AG10803 (cell line): ENCODE measurements at places on chromosomes 16 and 17.
A peak's percentile ranks its signal among the peaks of the same experiment; 100 is the strongest.

DNA sequence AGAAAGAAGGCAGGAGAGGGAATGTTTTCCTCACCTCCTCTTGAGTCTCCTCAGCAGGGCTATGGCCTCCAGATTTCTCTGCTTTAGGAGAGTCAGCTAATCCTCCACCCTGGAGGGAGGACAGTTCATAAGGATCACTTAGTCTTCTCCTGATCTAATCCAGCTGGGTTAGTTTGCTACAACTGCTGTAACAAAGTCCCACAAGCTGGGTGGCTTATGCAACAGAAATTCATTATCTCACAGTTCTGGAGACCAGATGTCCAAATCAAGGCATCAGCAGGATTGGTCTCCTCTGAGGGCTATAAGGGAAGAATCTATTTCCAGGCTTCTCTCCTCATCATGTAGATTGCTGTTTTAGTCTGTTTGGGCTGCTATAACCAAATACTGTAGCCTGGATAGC lies 40.6 kb upstream of the XYLT1 start:
- DNase-seq, result peak; percentile 96

GRCh38 chr17:78010759-78011158 lies 52.3 kb downstream of the TNRC6C start:
- no peak for DNase-seq

DNA sequence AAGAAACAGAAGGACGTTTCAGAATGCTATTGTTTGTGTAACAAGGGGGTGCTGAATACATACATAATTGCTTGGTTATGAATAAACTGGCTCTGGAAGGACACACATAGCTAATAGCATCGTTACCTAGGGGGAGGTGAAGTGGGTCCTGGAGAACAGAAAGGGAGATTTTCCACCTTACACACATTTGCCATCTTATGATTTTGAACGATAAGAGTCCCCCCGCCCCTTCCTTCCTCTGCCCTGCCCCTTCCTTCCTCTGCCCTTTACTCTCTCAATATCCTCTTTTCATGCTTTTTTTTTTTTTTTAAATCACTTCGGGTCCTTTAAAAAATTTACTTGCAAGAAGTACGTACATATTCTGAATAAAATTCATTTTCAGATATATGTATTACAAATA lies 902 bp upstream of the DHRS7B start:
- no peak for DNase-seq

GRCh38 chr17:46159686-46160085 lies 33.5 kb downstream of the KANSL1 start:
- peak; percentile 72 for DNase-seq

GRCh38 chr16:2474877-2475412 lies at the start of gene TBC1D24:
TBC1D24 (plus strand) TSS chr16:2475127; CDS start chr16:2496149, 21,022 bp downstream.
- peak; percentile 73 for DNase-seq

GRCh38 chr16:8962393-8963009 lies 1.2 kb downstream of the USP7 start:
- DNase-seq, result no peak

GRCh38 chr17:45718791-45719190 lies 65.3 kb upstream of the CRHR1 start:
- DNase-seq, result no peak

GRCh38 chr17:41615454-41615853 lies 2.9 kb upstream of the KRT16 start:
- DNase-seq, result no peak

- no peak for DNase-seq
Measured at GRCh38 chr17:50316016-50316587, 29.8 kb upstream of the XYLT2 start.

DNA sequence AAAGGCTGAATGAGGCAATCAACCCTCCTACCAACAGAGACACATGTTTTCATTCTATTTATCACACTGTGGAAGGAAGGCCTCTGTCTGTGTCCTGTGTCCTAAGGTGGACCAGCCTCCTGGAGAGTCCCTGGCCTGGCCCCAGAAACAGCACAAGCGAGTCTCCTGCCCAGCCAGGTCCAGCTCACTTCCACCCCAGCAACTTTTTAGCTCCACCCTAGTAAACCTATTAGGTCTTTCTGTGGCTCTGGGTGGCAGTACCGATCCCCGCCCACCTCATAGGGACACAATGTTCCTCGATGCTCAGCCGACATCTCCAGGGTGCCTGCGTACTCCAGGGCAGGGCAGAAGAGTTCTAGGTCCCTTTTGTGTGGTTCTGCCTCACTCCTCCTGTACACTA lies 10.7 kb downstream of the DRC3 start:
- no peak for DNase-seq

DNA sequence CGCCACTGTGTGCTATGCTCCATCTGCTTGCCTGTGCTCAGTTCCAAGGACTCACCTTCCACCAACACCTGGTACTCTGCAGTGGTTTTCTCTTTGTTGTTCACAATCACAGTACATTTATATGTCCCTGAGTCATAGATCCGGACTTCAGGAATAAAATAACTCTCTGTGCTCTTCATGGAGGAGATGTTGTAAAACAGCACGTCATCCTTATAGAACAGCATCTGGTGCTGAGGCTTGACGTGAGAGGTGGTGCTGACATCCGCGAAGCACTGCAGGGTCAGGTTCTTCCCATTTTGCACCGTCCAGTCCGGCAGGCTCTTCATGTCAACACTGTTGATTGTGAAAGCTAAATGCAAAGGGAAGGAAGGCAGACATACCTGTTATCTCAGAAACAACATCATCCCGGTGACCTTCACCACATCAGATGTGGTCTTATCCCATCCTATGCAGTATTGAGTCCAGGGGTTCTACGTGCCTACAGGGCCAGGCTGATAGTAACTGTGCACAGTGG lies 12.8 kb downstream of the PECAM1 start:
- DNase-seq, result no peak

DNA sequence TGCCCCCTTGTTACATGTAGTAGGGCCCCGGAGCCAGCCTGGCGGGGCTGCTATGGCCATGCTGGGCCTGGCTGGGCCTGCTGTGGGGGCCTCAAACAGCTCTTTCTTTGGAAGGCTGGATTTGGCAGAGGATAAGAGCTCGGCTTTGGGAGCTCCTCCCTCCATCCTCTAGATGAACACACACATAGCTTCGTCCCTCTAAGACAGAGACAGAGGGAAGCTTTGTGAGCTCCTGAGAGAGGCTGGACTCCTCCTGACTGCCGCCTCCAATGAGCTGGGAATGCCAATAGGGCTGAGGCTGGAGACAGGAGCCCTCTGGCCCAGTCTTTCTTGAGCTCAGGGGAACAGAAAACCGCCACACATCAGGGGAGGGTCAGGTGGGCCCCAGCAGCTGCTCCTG lies 37.3 kb upstream of the CDC42EP4 start:
- no peak for DNase-seq

GRCh38 chr17:80097844-80098691 lies 3.3 kb upstream of the GAA start:
- DNase-seq, result no peak
